ENCODE measurements at places on chromosomes 16 and 17.
A peak's percentile ranks its signal among the peaks of the same experiment; 100 is the strongest.

- peaks cover 11% of the 10 kb centered on the region for H3K4me1 ChIP-seq
- no peak for DNase-seq
- H3K36me3 ChIP-seq = no peaks in the 10 kb centered on the region
- no peak overlapping the region for H3K27ac ChIP-seq
Observed at GRCh38 chr17:66945147-66945835, 19.2 kb upstream of the CACNG4 start.

GRCh38 chr17:82416771-82417170 lies 1.4 kb upstream of the HEXD start:
- no peaks in the 10 kb centered on the region for H3K27me3 ChIP-seq
- peaks cover 32% of the 10 kb centered on the region for H3K4me1 ChIP-seq
- H3K4me3 ChIP-seq = no peak overlapping the region
- no peak for DNase-seq
- peaks cover 38% of the 10 kb centered on the region for H3K36me3 ChIP-seq

GRCh38 chr16:1355591-1355990 lies 3.9 kb downstream of the GNPTG start:
- no peak for DNase-seq
- H3K4me3 ChIP-seq = no peak overlapping the region
- H3K4me1 ChIP-seq = peaks cover 36% of the 10 kb centered on the region
- H3K36me3 ChIP-seq = peaks cover 26% of the 10 kb centered on the region

DNA sequence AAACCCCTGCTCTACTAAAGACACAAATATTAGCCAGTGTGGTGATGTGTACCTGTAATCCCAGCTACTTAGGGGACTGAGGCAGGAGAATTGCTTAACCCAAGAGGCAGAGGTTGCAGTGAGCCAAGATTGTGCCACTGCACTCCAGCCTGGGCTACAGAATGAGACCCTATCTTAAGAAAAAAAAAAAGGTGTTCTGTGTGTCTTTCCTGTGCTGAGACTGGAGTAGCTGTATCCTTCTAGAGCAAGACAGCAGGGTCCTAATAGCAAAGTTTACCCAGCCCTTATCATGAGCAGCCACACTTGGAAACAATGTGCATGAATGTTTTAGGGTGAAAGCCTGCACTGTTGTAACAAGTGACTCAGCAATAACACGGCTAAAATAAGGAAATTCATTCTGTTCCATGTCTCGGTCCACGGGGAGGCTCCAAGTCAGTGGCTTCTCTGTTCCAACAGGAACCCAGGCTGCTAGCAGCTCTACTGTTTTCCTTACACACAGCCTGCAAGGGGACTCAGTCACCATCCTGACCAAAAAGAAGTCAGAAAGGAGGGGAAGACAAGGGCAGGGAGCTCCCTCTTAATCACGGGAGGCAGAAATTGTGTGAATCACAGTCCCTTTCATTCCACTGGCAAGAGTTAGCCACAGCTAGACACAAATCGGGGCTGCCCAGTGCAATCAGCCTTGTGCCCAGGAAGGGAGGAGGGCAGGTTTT lies 7.1 kb upstream of the SLC5A11 start:
- H3K36me3 ChIP-seq = peaks cover 7% of the 10 kb centered on the region
- no peaks in the 10 kb centered on the region for H3K27me3 ChIP-seq
- H3K4me1 ChIP-seq = peaks cover 1% of the 10 kb centered on the region
- H3K27ac ChIP-seq = no peak overlapping the region
- H3K4me3 ChIP-seq = no peak overlapping the region

DNA sequence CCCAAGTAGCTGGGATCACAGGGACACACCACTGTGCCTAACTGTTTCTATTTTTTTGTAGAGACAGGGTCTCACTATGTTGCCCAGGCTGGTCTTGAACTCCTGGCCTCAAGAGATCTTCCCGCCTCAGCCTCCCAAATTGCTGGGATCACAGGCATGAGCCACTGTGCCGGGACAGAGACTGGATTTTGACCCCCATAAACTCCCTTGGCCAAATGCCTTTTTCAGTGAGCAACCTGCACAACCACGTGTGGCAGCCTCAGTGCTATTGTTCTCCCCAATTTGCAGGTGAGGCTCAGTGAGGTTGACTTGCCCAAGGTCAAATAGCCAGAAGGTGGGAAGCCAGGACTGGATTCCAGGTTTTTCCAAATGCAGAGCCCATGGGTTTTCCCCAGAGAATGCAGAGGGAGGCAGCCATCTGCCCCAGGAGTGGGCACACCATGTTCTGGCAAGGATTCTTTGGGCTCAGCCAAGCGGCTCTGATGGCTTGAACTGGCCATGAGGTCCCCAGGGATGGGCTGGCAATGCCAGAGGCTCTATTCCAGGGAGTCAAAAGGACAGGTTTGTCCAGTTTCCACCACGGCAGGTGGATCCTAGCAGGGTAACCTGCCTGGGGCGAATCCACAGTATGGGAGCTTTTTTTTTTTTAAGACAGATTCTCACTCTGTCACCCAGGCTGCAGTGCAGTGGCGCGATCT lies 1.8 kb downstream of the IL27 start:
- no peaks in the 10 kb centered on the region for H3K27me3 ChIP-seq
- no peak for DNase-seq
- H3K36me3 ChIP-seq = no peaks in the 10 kb centered on the region
- H3K27ac ChIP-seq = no peak overlapping the region
- H3K4me3 ChIP-seq = no peak overlapping the region

GRCh38 chr16:70470927-70471341 lies 16.5 kb downstream of the FCSK start:
- peaks cover 23% of the 10 kb centered on the region for H3K36me3 ChIP-seq
- DNase-seq = no peak
- no peaks in the 10 kb centered on the region for H3K27me3 ChIP-seq
- H3K4me1 ChIP-seq = peaks cover 5% of the 10 kb centered on the region
- no peak overlapping the region for H3K4me3 ChIP-seq
- H3K27ac ChIP-seq = no peak overlapping the region

DNA sequence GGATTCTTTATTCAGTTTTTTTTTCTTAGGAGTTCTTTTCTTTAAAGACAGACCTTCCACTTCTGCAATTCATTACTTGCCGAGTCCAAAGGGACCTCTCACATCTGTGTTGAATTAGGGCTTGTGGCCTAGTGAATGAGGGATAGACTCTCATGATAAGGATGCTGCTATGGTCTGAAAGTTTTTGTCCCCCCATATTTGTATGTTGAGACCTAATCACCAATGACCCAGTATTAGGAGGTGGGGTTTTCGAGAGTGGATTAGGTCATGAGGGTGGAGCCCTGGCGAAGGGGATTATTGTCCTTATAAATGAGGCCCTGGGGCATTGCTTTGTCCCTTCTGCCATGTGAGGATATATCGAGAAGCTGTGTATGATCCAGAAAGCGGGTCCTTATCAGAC lies 9.5 kb downstream of the KRT12 start:
- peaks cover 5% of the 10 kb centered on the region for H3K4me1 ChIP-seq
- H3K27me3 ChIP-seq = peaks cover 8% of the 10 kb centered on the region
- H3K4me3 ChIP-seq = no peak overlapping the region
- no peak overlapping the region for H3K27ac ChIP-seq

- peaks cover 79% of the 10 kb centered on the region for H3K36me3 ChIP-seq
- H3K27me3 ChIP-seq = no peaks in the 10 kb centered on the region
- H3K4me3 ChIP-seq = no peak overlapping the region
- no peak for DNase-seq
- peaks cover 87% of the 10 kb centered on the region for H3K4me1 ChIP-seq
- peak overlapping the region; percentile 65 for H3K27ac ChIP-seq
Observed at GRCh38 chr17:21031756-21032396, 10.9 kb downstream of the USP22 start.

DNA sequence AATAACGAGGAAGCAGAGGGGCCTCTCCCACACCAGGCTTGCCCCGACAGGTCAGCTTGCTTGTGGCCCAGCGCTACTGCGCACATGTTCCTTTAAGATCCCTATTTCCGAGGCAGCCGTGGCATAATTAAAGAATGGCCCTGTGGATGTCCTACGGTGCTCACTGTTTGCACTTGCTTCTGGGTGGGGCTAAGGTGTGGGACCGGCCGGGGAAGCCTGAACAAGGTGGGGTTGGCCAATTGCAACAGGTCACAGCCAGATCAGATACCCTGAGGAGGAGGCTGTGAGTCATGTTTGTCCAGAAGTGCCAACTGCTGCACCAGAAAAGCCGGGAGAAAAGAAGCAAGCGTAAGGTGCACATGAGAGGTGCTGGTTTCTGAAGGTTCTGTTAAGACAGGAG lies 158.5 kb upstream of the CACNG5 start:
- peaks cover 71% of the 10 kb centered on the region for H3K36me3 ChIP-seq
- H3K4me3 ChIP-seq = no peak overlapping the region
- no peak for DNase-seq
- H3K4me1 ChIP-seq = peaks cover 67% of the 10 kb centered on the region
- H3K27me3 ChIP-seq = no peaks in the 10 kb centered on the region

DNA sequence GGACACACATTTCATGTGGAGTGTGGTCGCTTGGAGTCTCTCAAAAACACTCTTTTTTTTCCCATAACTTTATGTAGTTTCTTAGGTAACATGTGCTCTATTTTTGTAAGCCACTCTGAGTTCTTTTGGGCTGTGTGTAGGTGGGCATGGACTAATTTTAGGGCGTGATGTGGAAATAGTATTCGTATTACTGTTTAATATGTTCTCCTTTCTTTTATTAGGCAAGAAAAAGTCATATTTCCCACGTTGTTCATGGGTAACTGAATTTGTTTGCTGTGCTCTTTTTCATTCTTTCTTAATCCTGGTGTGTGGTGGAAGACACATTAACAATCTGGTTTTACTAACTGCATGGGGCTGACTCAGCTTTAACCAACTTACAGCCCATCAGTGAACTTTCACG lies 27.4 kb downstream of the NDEL1 start:
- peaks cover 96% of the 10 kb centered on the region for H3K36me3 ChIP-seq
- peaks cover 27% of the 10 kb centered on the region for H3K4me1 ChIP-seq
- no peak for DNase-seq
- no peak overlapping the region for H3K4me3 ChIP-seq
- peak overlapping the region; percentile 26 for H3K27ac ChIP-seq

GRCh38 chr17:39677542-39678339 lies 9.5 kb downstream of the PNMT start:
- peaks cover 23% of the 10 kb centered on the region for H3K36me3 ChIP-seq
- no peak for DNase-seq
- no peak overlapping the region for H3K4me3 ChIP-seq
- H3K27me3 ChIP-seq = no peaks in the 10 kb centered on the region

DNA sequence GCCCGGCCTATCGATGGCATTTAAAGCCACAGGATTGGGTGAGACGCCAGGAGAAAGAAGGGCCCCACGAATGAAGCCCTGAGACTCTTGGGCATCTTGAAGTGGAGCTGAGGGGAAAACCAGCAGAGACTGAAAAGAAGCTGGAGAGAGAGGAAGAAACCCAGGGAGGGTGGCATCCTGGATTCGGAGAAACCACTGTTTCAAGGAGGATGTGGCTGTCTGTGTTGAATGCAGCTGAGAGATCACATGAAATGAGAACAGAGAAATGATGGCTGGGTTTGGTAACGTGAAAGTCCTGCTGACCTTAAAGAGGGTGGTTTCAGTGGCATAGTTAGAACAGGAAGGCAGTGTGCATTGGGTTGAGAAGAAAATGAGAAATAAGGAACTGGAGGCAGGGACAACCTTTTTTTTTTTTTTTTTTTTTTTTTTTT lies 3.8 kb downstream of the TNFSF12 start:
- H3K27ac ChIP-seq = peak overlapping the region; percentile 87
- H3K4me1 ChIP-seq = peaks cover 63% of the 10 kb centered on the region
- peak; percentile 53 for DNase-seq
- H3K4me3 ChIP-seq = peak overlapping the region; percentile 45

GRCh38 chr17:2025622-2026309 lies 632 bp upstream of the RTN4RL1 start:
- DNase-seq = peak; percentile 47
- H3K4me1 ChIP-seq = peaks cover 23% of the 10 kb centered on the region
- peaks cover 7% of the 10 kb centered on the region for H3K36me3 ChIP-seq
- H3K27me3 ChIP-seq = peaks cover 52% of the 10 kb centered on the region

DNA sequence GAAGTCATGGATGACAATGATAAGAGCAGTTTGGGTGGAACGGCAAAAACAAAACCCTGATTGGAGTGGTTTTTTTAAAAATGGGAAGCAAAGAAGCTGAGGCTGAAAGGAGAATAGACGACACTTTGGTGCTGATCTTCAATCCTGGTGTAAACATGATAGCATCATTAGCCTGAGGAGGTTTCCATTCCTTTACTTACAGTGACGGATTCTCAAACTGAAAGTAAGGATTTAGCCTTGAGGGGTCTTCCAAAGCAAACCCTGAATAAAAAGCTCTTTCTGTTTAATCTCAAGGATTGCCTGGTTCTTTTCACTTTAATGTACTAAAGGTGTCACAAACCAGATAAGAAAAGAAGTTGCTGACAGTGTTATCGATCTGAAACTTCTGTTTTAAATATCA lies 69.3 kb downstream of the KCNJ2 start:
- no peaks in the 10 kb centered on the region for H3K27me3 ChIP-seq
- no peak overlapping the region for H3K27ac ChIP-seq
- H3K4me1 ChIP-seq = no peaks in the 10 kb centered on the region
- no peak overlapping the region for H3K4me3 ChIP-seq
- H3K36me3 ChIP-seq = no peaks in the 10 kb centered on the region

GRCh38 chr17:6269478-6269877 lies 165.4 kb downstream of the AIPL1 start:
- no peak overlapping the region for H3K27ac ChIP-seq
- H3K36me3 ChIP-seq = no peaks in the 10 kb centered on the region
- H3K4me1 ChIP-seq = no peaks in the 10 kb centered on the region
- no peak overlapping the region for H3K4me3 ChIP-seq

GRCh38 chr17:37312137-37312923 lies 63.5 kb upstream of the C17orf78 start:
- H3K36me3 ChIP-seq = peaks cover 43% of the 10 kb centered on the region
- no peak overlapping the region for H3K27ac ChIP-seq
- no peaks in the 10 kb centered on the region for H3K4me1 ChIP-seq
- H3K27me3 ChIP-seq = no peaks in the 10 kb centered on the region

GRCh38 chr17:721540-721937 lies 6.9 kb upstream of the VPS53 start:
- H3K4me1 ChIP-seq = peaks cover 5% of the 10 kb centered on the region
- H3K36me3 ChIP-seq = peaks cover 3% of the 10 kb centered on the region
- no peak overlapping the region for H3K27ac ChIP-seq

GRCh38 chr17:75878174-75878998 lies at the start of gene TRIM47:
TSS of gene TRIM47 (minus strand) at chr17:75878581. CDS start at chr17:75878548, 33 bp downstream.
- DNase-seq = peak; percentile 56
- peaks cover 25% of the 10 kb centered on the region for H3K36me3 ChIP-seq
- peaks cover 43% of the 10 kb centered on the region for H3K4me1 ChIP-seq
- peak within 1 kb of the TSS; percentile 88 for H3K27ac ChIP-seq
- H3K27me3 ChIP-seq = peaks cover 3% of the 10 kb centered on the region

DNA sequence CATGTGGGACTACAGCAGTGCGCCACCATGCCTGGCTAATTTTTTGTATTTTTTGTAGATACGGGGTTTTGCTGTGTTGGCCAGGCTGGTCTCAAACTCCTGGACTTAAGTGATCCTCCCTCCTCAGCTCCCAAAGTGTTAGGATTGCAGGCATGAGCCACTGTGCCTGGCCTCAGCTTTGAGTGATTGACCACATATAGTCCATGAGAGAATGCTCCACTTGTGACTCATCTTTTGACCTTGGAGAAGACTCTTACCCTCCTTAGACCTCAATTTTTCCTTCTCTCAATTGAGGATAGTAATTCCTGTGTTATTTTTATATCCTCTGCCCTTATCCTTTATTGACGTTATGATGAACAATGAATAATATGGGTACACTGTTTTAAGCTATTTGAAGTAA lies 30.9 kb upstream of the DUSP14 start:
- DNase-seq = no peak
- H3K4me1 ChIP-seq = peaks cover 10% of the 10 kb centered on the region
- H3K27me3 ChIP-seq = no peaks in the 10 kb centered on the region
- no peak overlapping the region for H3K4me3 ChIP-seq
- H3K36me3 ChIP-seq = peaks cover 66% of the 10 kb centered on the region

GRCh38 chr17:50151041-50151936 lies 812 bp upstream of the PPP1R9B start:
- DNase-seq = peak; percentile 89
- H3K27ac ChIP-seq = peak overlapping the region; percentile 94
- peaks cover 47% of the 10 kb centered on the region for H3K4me1 ChIP-seq
- H3K36me3 ChIP-seq = peaks cover 27% of the 10 kb centered on the region

- DNase-seq = no peak
- no peaks in the 10 kb centered on the region for H3K4me1 ChIP-seq
- no peaks in the 10 kb centered on the region for H3K36me3 ChIP-seq
- no peak overlapping the region for H3K4me3 ChIP-seq
Observed at GRCh38 chr17:56613131-56613530, 19.6 kb downstream of the NOG start.

Data from activated T-cell treated with anti-CD3 and anti-CD28 coated beads, Interleukin-2, amount 50 U/mL, for 24 hours (primary cell).